ENCODE measurements at places on chromosomes 3 and 15. TPM values are rescaled to one million over a fixed set of nuclear protein-coding genes. Genes with fewer than 3 reads are reported as not detected.

The DNAH1 gene
- total RNA-seq: 8.2 TPM

DNA sequence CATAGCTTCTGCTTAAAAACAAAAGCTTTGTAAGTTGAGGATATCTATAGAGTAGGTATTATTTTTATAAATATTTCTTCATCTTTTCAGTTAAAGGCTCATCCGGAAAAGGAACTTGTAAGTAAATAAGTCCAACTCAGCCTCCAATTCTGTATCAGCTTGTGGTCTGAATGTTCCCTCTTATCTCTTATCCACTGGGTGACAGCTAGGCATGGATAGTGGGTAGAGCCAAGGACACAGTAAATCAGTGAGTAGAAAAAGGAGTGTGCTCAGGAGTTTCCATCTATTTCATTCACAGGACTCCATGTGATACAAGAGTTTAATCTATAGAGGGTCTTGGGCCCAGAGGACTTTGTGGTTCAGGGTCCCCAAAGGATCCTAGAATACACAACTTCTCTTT, 50.9 kb downstream of the FRMD5 start:
- DNase-seq: no peak

GRCh38 chr3:117145677-117146076, 436.1 kb downstream of the TUSC7 start:
- DNase-seq: no peak

GRCh38 chr3:149179220-149179619, 42.4 kb downstream of the CP start:
- no peak for DNase-seq

- DNase-seq: no peak
Measured at GRCh38 chr3:185950728-185951127, 12.9 kb upstream of the TRA2B start.

GRCh38 chr3:197027151-197027895, 2.3 kb downstream of the MELTF start:
- no peak for DNase-seq

DNA sequence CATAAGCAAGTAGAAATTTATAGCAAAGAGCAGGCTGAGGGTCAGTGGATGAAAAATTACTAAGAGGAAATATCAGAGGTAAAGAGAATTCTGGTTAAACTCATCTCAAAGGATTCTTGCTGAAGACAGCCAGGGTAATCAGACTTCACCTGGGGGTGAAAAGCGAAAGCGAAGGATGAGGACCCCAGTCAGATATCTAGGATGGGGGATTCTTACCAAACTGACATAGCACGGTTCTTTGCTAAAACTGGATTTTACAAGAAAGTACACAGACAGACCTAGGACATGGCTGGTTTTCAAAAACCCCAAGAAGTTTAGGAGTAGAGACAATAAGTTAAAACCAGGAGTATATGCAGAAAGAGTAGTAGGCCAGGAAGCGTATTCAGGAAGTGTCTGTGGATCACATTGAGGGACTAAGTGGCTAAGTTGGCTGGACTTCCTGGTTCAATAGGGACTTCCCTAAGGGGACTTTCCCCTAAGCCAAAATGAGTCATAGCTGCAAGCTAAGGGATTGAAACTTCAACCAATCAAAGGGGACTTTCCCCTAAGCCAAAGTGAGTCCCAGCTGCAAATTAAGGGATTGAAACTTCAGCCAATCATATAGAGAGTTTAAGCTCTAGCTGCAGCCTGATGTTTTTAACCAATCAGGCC, 2.4 kb upstream of the CFAP91 start:
- no peak for DNase-seq

GRCh38 chr3:44342176-44342790, 3.7 kb downstream of the TCAIM start:
- no peak for DNase-seq

GRCh38 chr3:33482111-33482521, 41.9 kb upstream of the UBP1 start:
- DNase-seq: no peak

GRCh38 chr15:73700041-73700842, 16.1 kb downstream of the CD276 start:
- peak; percentile 73 for DNase-seq

The C15orf62 gene
- total RNA-seq: 0.44 TPM

DNA sequence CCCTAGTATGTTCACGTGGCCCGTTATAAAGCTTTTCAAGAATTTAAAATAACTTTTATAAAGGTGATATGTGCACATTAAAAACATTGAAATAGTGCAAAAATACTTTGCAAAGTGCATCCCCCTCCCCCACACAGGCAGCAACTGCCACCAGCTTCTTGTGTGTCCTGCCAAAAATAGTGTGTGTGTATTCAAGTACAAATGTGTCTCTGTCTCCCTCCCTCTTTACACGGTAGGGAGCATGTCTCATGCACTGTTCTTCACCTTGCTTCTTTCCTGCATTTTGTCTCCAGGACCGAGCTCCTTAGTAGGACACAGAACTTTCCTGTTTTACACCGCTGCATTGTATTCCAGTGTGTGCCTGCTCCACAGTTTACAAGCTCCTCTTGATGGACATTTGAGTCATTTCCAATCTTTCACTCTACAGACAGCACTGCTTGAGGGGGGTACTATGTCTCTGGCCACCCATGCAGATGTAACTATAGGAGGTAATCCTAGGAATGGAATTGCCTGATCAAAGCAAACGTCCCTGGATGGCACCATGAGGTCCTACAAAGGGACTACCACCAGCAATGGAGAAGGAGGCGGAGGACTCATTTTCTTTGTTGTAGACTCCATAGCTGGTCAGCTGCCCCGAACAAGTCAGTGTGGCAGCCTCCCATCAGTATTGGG, 52.4 kb downstream of the SLC6A6 start:
- DNase-seq: no peak

GRCh38 chr15:52440414-52440813, 88.3 kb downstream of the MYO5A start:
- no peak for DNase-seq
